GM03348 (cell line): ENCODE measurements at places on chromosomes 6 and 20.

GRCh38 chr6:4667591-4667990 is 108.6 kb upstream of the CDYL start:
- DNase-seq: no peak

DNA sequence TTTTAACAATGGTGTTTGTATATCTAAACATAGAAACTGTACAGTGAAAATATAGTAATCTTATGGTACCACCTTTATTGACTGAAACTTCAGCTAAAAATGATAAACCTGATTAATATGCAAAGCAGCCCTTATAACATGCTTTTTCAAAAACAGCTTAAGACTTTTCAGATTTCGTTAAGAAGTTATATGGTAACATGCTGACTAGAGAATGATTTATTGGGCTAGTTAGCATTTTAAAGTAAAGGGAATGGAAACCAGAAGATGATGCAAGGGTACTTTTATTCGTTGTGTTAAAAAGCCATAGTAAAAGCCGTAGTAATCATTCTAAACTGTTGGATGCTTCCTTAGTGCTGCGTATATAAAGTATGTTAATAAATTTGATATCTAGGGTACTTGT is 50.5 kb downstream of the CBFA2T2 start:
- no peak for DNase-seq

DNA sequence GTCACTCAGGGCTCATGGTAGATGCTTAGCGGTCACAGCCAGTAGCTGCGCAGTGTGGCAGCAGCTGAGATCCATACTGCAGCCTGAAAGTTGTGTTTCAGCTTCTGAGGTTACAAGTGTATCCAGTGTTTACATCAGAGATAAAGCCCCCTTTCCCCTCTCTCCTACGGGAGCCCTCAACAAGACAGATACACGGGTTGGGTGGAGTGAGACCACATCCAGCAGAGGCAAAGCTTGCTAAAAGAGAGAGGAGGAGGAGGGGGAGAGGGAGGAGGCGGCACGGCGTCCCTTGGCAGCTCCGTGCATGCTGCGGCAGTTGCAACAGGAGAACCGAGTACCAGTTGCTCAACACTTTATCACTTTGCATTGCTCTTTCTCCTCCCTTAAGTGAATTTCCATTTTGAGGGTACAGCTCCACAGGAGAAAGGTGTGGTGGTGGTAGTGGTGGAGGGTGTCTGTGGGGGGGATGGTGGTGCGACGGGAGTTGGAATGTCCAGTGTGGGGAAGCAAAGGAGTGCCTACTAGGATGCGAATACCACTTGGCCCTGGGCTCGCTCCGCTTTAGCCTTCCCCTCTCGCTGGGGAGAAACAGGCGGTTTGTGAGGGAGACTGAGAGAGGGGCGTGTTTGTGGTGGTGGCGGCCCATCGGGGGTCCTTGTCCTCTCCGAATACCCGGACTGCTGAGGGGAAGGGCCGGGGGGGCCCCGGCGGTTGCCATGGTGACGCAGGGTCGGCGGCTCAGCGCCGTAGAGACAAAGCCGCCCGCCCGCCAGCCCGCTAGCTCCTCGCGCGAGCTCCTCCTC is 405 bp upstream of the RNF182 start:
- DNase-seq: peak; percentile 48

GRCh38 chr6:157789861-157790260 is 33.2 kb upstream of the SNX9 start:
- no peak for DNase-seq

DNA sequence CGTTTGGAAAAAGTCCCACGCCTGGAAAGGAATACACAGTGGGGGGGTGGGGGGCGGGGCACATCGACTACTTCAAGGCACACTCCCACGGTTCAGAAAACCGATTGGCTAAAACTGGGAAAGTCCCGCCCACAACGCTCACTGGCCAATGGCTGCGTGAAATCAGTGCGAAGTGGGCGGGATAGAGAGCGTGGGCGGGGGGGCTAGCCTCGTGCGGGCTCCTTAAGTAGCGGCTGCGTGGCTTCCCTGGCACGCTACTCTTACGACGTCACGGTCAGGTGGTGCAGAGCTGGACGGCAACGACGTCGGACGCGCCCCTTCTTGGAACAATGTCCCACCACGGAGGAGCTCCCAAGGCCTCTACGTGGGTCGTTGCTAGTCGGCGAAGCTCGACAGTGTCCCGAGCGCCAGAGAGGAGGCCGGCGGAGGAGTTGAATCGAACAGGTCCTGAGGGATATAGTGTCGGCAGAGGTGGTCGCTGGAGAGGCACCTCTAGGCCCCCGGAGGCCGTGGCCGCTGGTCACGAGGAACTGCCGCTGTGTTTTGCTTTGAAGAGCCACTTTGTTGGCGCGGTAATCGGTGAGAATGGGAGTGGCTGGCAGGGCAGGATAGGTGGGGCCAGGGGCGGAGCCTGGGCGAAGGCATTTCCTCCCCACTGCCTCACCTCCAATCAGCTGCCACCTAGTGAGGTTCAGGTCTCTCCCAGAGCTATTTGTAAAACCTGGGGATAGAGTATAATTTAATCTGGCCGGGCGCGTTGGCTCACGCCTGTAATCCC is at the start of gene DDX43:
Gene DDX43 (plus strand): TSS at position 252 of the 778 bp plus-strand sequence. CDS start 78 bp downstream, at position 330.
- peak; percentile 9 for DNase-seq
